ENCODE measurements at places on chromosomes 6 and 20. TPM values are rescaled to one million over a fixed set of nuclear protein-coding genes. Genes with fewer than 3 reads are reported as not detected.

The PPP1R16B gene
- 11.6 TPM for total RNA-seq

The RAB23 gene
- total RNA-seq: 26.6 TPM

The MAP7 gene
- total RNA-seq: 9.4 TPM

The HSPA12B gene
- 3.4 TPM for total RNA-seq

The FLRT3 gene
- 21.9 TPM for total RNA-seq

The MRAP2 gene
- total RNA-seq: 4.1 TPM

The IMPG1 gene
- not detected for total RNA-seq

The ZNF451 gene
- 196 TPM for total RNA-seq

The HLA-DPB1 gene
- 1.9 TPM for total RNA-seq

The ISM1 gene
- 0.63 TPM for total RNA-seq

The HMGCLL1 gene
- 43.5 TPM for total RNA-seq

The BTNL2 gene
- total RNA-seq: not detected

The ZNF217 gene
- 6.3 TPM for total RNA-seq

The FOXF2 gene
- total RNA-seq: 2.5 TPM

The REV3L gene
- 115 TPM for total RNA-seq

The OPRL1 gene
- 11.0 TPM for total RNA-seq

The HELZ2 gene
- total RNA-seq: 7.8 TPM

The PHACTR1 gene
- 90.5 TPM for total RNA-seq

The SLC22A1 gene
- total RNA-seq: 0.31 TPM

The RALY gene
- 56.7 TPM for total RNA-seq

Data from parietal lobe (tissue), 2 donors.